Activated T-helper 1 cell treated with anti-CD3 and anti-CD28 coated beads, Interleukin-2, amount 50 U/mL, for 16 hours (primary cell): ENCODE measurements at places on chromosomes 3 and 15.

GRCh38 chr3:32391643-32392535 lies at the start of gene CMTM7:
Gene CMTM7 (plus strand): TSS chr3:32391853. CDS start chr3:32391907, 54 bp downstream.
- peak; percentile 56 for DNase-seq

- DNase-seq = no peak
Measured at GRCh38 chr3:166100730-166101129, 263.5 kb upstream of the BCHE start.

- DNase-seq = no peak
Measured at GRCh38 chr3:75272691-75273090, 391.4 kb upstream of the FRG2C start.

DNA sequence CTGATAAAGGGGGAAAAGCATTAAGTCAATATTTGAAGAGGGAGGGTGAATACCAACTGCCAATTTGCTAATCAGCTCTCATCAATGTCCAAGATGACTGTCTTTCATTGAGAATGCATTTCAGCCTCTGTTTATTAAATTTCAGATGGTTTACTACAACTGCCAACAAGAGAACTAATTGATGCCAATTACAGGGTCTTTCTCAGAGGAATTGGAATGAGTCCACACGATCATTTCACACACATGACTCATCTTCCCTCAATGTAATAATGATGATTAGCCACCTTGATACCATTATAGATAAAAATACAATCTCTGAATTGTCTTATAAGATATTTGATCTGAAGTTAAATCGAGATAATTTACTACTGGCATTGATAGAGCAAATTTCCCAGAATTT lies 1274.4 kb downstream of the ROBO2 start:
- DNase-seq = no peak

DNA sequence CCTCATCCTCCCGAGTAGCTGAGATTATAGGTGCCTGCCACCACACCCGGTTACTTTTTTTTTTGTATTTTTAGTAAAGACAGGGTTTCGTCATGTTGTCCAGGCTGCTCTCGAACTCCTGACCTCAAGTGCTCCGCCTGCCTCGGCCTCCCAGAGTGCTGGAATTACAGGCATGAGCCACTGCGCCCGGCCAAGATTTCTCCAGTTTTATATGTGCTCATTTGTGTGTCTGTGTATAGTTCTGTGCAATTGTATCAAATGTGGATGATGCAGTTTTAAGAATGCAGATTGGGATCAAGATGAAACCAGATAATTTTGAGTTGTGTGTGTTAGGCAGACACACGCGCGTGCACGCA lies 68.3 kb downstream of the SLCO3A1 start:
- no peak for DNase-seq

DNA sequence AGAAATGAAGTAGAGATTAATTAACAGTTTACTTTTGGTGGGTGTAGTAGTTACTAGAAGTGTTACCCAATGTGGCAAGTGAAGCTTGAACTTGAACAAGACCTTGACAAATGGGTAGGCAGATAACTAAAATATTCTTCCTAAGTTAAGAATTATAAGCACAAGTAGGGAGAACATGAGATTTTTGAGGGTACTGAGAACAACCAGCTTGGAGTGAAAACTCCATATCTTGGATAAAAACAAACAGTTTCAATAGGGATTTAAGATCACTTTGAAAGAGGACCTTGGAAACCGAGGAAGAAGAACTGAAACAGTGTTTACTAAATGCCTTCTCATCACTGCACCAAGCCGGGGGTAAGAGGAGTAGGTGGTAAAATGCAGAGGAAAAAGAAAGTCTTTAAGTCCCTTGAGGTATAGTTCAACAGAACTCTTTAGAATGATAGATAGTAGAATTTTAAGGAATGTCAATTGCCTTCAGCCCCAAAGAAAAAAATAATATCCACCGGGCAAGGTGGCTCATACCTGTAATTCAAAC lies 496.7 kb downstream of the NAALADL2 start:
- no peak for DNase-seq

- DNase-seq = no peak
Measured at GRCh38 chr3:29642393-29643033, 361.6 kb downstream of the RBMS3 start.

GRCh38 chr3:153400641-153401040 lies 238.6 kb downstream of the RAP2B start:
- DNase-seq = no peak

- DNase-seq = no peak
Measured at GRCh38 chr15:75431270-75431669, 20.2 kb downstream of the SIN3A start.

DNA sequence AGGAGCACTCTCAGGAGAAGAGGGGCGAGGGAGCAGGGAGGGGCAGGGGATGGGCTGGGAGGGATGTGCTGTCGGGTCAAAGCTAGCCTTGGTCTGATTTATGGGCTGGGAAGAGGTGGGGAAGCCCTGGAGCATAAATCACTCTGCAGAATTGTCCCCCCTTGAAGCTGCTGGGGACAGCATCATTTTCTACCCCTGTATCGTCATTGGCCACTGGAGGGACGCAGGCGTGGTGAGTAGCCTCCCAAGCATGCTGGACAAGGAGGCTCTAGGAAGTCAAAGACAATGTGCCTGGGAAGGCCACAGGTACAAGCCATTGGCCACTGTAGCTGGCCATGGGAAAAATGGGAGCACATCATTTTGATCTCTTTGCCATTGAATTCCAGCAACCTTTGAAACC lies 175.5 kb upstream of the CTDSPL start:
- DNase-seq = no peak

DNA sequence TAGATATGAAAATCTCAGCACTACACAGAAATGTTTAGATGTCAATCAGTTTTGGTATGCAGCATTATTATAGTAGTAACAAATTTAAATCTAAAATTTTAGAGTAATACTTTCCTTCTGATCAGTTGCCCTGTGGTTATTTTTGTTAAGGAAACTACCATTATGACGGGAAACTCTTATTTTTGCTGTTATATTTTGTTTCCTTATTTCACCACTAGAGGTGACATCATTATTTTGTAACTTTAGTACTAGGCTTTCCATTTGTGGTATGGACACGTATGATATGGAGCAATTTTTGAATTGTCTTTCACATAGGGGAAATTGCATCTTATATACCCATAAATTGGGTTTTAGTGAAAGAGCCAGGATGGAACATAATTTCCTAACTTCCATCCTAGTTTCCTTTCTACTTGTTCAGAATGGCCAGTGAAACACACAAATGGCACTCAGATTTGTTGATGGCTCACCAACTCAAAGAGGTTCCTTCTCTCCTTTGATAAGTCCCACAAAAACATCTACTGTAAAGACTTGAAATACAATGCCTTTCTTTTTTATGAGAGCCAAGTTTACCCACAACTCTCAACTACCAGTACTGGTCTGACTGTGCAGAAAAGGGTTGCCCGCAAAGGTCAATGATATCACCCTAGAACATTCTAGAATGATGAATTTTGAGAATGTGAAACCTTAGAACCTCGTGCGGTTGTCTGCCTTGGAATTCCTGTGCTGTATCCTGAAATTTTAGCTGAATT lies 19.4 kb upstream of the PPP4R2 start:
- DNase-seq = no peak

DNA sequence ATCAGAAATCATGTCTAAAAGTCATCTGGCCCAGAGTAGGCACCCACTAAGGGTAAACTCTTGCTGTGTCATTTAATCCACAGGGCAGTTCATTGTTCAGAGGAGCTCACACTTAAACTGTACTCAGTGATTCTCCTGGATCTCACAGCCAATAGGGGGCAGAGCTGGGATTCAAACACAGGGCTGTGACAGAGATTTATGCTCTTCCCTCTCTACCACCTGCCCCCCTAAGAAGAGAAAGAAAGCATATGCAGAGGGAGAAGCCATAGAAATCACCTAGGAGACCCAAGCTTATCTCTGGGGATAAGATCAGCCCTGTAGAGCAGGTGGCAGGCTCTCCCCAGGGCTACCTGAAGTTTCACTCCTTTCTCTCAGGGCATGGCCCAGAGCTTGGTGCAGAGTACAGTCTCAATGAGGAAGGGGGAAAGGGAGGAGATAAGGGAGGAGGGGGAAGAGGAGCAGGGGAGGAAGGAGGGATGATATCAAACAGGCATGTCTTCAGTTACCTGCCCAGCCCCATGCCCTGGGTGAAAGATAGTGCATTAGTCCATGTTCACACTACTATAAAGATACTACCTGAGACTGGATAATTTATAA lies 51.8 kb upstream of the ADPGK start:
- no peak for DNase-seq

- no peak for DNase-seq
Measured at GRCh38 chr3:851098-851790, 241.6 kb upstream of the CNTN6 start.

DNA sequence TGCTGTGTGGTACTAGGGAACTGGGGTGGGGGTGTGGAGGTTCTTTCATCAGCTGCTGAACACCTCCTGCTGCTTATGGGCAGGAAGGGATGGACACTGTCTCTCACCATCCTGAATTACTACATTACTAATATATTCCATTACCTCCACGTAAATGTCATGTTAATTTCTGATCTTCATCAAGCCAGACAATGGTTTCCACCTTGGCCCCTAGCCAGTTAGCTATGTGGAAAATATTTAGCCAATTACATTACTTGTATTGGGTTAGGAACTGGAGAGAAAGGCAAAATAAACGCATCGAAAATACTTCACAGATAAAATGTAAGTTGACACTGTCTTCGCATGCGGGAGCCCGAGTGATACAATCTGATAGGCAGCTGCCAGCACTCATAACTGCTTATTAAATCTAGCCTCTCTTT lies 95.1 kb downstream of the FOXP1 start:
- no peak for DNase-seq

- no peak for DNase-seq
Measured at GRCh38 chr3:182737825-182738224, 55.5 kb upstream of the ATP11B start.

GRCh38 chr3:188580659-188581058 lies 426.7 kb downstream of the LPP start:
- DNase-seq = no peak

GRCh38 chr3:39108200-39108710 lies 775 bp downstream of the TTC21A start:
- no peak for DNase-seq

- DNase-seq = no peak
Measured at GRCh38 chr15:60444289-60444912, 34.5 kb downstream of the ICE2 start.

GRCh38 chr15:79994615-79995014 lies 23.6 kb upstream of the BCL2A1 start:
- DNase-seq = no peak

GRCh38 chr15:58330741-58331559 lies 100.8 kb upstream of the LIPC start:
- no peak for DNase-seq
